ENCODE measurements at places on chromosomes 4 and X.

- no peak for DNase-seq
Observed at GRCh38 chr4:58252656-58253055, 1142.5 kb upstream of the IGFBP7 start.

DNA sequence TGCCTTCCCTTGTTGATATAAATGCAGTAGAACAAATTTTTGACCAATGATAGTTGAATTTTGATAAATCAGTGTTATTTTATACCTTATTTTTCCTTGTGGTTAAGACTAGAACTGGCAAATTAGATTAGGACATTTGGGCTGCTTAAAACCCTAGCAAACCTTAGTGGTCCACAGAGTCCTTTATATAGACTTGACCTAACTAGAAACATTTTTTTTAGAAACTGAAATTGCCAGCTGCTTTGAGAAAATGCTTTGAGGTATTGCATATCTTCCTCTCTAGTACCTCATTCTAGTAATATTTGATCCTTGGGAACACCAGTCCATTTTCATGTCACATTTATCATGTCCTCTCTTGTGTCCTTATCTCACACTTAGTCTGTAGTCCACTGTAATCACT, 580.3 kb downstream of the FSTL5 start:
- DNase-seq, result no peak

GRCh38 chr4:10129196-10130177, 12.9 kb upstream of the WDR1 start:
- no peak for DNase-seq

- DNase-seq, result no peak
Observed at GRCh38 chr4:16461362-16461761, 235.1 kb upstream of the TAPT1 start.

DNA sequence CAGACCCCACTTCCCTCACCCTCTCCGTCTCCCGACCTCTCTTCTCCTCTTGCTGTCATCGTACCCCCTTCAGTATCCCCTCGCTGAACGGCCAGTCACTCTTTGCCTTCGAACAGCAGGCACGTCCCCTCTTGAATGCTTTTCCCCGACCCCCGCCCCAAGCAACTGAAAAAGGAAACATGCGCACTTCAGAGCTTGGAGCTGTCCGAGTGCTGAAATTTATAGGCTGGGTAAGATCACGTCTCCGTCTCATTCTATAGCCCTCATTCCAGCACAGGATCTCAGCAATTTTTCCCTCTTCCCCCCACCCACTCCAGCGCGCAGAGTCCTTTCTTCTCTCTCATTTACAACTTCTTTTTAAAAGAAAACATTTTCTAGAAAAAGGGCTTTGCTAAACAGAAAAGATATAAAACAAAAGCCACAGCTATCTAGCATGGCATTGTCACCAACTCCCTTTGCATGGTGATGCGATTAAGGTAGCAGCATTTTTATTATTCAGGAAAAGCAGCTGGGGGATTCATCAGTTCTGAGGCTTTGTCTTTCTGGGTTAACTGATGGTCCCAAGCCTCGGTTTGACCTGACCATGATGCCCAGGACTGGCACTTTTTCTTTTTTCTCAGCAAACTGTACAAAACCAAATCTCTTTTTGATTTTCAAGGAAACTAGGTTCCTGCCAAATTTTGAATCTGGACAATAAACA, at the start of gene GLRA2:
GLRA2 (plus strand) TSS at position 247 of the 700 bp plus-strand sequence. CDS start 522 bp downstream, outside the sequence.
- no peak for DNase-seq

- no peak for DNase-seq
Observed at GRCh38 chrX:153814591-153815315, 15.6 kb downstream of the PDZD4 start.

DNA sequence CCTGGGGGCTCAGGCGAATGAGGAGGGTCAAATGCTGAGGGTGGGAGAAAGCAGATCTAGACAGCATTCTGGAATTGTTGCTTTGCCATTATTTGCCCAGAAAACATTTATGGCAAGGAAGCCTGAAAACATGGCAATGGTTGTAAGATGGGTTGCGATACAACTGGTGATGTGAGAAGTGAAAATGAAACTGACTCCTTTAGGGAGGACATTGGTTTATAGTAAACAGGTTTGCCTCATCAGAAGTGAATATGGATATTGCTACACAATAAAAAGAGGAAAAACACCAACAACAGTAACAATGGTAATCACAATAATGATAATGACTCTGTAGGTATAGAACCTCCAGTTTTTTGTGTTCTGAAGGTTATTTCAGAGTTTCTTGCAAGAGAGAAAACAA, 107.0 kb upstream of the TBC1D9 start:
- no peak for DNase-seq

DNA sequence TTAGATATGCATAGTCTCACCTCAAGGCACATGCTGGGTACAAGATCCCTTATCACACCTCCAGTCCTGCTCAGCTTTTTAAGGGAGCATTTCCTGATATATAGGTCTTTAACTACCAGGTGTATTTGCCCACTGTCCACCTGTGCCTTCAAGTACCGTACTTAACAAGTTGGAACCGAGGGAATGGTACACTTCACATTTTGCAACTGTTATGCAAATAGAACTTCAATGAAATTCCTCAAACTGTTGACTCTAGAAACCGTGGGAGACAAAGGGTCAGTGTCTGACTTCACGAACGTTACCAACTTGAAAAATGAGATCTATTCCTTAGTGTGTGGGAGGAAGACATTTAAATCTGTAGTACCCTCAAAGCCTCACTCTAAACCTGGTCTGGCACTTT, 5.2 kb downstream of the TRIM2 start:
- DNase-seq, result no peak

GRCh38 chr4:149120331-149121022, 678.3 kb upstream of the NR3C2 start:
- DNase-seq, result no peak

DNA sequence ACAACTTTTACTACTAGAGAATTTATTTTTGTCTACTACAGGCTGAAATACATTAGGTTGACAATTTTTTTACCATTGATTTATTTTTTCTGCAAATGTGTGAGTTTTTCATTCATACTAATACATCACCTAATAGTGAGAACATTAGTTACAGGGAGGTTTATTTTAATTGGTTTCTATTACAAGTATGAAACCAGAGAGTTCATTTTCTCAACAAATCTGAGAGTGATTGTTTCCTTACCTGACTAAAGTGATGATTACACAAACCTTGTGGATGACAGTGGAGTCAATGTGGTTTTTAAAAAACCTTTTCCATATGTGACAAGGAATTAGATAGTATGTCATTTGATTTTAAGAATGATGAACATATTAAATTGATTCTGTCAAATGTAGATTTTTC, 227.4 kb downstream of the PALLD start:
- no peak for DNase-seq

DNA sequence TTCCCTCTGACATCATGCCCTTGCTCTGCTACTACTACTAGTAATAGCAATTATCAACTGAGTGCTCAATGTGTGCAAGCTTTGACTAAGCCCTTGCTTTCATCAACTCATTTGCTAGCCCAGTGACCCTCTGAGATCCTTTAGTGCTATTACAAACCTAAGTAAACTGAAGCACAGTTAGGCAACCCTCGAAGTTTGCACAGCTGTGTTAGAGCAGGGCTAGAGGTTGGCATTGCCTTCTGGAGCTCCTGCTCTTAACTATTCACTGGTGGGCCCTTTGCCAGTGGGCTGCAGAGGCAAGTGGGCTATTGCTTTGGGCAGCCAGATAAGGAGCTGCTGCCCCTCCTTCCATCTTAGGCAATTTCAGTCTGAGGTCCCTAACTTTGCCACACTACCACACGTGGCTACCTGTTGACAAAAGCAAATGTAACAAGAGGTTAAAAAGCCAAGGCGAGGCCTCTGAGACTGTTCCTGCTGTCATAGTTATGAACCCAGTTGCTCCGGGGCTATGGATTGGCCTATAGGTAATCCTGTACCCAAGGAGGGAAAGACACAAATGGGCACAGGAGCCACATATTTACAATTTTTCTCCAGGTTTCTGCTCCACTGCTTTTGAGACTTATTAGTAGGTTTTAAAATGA, 41.5 kb upstream of the ANKRD50 start:
- DNase-seq, result no peak

- no peak for DNase-seq
Observed at GRCh38 chrX:136034668-136035067, 49.4 kb downstream of the SLC9A6 start.

DNA sequence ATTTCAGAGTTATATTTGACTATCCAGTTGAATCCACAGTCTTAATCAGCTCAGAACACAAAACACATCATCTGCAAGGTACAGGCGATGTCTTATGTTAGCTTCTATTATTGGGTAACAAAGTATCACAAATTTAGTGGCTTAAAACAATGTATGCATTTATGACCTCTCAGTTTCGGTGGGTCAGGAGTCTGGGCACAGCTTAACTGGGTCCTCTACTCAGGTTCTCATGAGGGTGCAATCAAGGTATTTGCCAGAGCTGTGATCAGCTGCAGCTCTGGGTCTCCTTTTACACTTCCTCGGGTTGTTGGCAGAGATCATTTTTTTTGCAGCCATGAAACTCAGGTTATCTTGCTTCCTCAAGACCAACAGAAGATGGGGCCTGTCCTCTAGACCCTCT, 498.9 kb downstream of the IDS start:
- no peak for DNase-seq

GRCh38 chrX:112513154-112513553, 166.6 kb downstream of the LHFPL1 start:
- no peak for DNase-seq
